Glutamatergic neuron (in vitro differentiated cells): ENCODE measurements at places on chromosomes 5 and 9. TPM values are rescaled to one million over a fixed set of nuclear protein-coding genes. Genes with fewer than 3 reads are reported as not detected.

IRX1 gene
- 69.3 TPM for total RNA-seq

DNA sequence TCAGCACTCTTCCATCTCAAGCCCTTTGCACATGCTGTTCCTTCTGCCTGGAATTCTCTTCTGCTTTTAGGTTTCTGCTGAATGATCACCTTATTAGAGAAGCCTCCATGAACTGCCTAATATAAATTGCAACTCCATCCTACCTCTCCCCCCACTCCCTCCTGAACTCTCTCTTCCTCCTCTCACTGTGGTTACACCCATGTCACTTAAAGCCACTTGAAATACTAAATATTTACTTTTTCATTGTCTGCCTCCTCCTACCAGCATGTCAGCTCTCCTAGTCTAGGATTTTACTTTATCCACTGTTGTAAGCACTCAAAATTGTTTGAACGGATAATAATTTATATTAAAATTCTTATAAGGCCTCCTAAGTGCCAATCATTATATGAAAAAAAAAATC, 43.8 kb downstream of the ACTL7B start:
- DNase-seq = no peak

REEP2 gene
- total RNA-seq = 232 TPM

DNA sequence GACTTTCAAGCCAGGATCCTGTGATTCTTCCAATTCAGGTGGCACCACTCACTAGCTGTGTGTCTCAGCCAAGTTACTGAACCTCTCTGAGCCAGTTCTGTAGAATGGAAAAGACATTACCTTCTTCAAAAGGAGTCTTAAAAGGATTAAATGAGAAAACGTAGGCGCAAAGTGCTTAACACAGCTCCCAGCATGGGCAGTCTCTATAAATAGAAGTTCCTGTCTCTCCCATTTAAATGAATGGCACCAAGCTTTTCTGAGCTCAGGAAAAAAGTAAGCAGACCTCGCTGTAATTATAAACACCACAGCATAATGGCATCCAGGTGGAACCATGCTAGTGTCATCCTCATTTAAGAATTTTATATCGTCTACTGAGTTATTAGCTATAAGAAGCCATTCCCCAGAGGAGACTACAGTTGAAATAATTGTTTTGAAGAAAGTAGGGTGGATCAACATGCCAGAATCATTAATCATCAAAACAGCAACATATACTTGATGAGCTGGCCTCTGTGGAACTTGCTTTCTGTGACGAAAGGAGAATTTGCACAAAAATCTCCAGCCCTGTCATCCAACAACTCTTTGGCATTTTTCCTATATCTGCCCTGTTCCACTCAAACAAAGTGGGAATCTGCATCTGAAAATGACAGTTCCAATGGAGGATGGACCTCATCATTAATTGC, 188.9 kb downstream of the SPOCK1 start:
- no peak for DNase-seq

DNA sequence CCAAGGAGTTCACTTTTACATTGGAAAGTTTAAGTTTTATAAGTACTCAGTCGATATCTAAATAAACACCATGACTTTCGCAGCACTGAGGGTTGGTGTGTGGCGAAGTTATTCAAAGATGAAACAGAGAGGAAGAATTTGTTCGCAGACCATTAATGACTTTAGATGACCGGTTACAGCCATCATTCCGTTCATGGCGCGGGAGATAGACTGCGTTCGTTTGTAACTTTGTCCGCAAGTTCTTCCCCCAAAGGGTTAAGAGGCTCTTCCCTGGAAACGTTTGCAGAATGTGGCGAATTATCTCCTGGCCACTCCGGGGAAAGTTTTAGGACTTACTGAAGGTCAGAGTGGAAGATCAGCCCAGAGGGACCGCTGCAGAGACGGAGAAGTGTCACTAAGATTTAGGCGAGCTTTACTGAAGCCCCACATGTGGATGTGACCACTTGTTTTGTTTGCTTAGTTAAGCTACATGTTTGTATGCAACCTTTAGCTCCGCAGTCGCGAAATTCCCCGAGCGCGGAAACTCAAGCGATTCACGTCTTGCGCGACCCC, 2.2 kb upstream of the FOXD1 start:
- DNase-seq = no peak

GRCh38 chr5:609506-609905, 2.6 kb upstream of the CEP72 start:
- no peak for DNase-seq

DNA sequence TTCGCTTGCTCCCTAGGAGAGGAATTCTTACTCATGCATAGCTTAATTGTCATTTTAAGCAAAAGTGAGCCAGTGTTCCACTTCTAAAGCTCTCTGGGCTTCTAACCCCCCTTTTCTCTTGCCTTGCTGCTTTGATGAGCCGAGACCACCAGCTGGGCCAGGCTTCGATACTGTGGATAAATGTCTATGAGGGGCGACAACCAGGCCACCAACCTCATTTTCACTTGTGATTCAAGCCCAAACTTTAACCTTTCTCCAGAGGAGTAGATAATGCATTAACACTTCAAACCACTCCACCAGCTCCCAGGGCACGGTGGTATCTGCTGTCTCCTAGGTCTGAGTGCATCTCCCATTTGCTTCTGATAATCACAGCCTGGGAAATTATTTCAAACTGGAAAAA, 205.6 kb downstream of the PSAT1 start:
- DNase-seq = no peak

GRCh38 chr5:36656556-36656955, 50.1 kb downstream of the SLC1A3 start:
- no peak for DNase-seq

DNA sequence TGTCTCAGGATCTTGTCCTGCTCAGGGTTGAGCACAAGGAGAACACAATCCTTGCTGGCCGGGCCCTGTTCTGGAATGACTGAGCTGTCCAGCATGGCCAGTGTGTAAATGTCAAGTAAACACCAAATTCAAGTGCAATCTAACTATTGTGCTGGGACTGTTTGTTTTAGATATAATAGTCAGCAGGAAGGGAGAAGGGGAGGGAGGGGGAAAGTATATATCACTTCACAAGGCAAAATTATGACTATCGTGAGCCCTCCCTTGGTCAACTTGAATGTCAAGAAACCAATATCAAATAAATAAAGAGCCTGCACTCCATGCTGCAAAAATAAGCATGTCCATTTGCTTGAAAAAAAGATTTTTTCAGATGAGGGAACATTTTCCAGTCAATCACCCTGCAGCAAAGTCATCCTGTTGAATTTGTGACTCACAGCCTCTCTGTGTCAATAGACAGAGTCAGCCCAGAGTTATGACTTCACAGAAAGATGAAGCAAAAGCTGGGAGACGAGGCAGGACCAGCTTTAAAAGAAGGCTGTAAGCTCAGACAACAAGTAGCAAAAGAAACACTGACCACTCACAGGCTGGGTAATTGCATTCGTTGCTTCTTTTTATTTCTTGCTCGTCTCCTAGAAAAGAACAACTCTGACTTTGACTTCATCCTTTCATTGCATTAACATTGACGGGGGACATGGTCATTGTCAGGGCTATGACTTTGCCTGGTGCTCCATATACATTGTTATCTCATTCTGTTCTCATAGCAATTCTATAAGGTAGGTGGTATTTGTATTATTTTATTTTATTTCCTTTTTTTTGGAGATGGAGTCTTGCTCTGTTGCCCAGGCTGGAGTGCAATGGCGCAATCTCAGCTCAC, 15.3 kb upstream of the KLF4 start:
- no peak for DNase-seq

GRCh38 chr5:136053336-136054141, 24.8 kb downstream of the TGFBI start:
- no peak for DNase-seq

DNA sequence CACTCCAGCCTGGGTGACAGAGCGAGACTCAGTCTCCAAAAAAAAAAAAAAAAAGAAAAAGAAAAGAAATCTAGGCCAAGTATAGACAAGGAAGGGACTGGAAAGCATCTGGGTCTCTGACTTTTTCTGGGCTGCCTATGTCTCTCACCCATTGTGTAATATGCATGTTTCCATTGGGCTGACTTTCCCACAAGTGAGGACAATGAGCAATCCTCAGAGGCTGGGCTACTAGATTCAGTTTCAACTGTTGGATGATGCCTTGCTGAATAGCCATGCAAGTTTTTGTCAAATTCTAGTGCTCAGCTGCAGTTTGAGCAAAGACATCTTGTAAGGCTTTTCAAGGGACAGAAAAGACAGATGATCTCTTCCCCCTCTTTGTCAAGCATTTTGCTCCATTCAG, 82.1 kb downstream of the PHAX start:
- DNase-seq = no peak

DNA sequence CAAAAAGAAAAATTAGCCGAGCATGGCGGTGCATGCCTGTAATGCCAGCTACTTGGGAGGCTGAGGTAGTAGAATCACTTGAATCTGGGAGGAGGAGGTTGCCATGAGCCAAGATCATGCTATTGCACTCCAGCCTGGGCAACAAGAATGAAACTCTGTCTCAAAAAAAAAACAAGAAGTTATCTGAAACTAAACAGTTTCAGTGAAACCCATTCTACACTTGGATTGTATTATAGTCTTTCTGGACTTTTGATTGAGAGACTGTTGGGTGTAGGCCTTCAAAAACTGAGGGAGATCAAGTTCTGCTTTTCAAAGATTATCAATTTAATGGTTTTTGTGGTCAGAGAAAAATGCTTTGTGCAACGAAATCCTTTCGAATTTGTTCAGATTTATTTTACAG, 34.6 kb upstream of the SPINK5 start:
- DNase-seq = no peak

- no peak for DNase-seq
Observed at GRCh38 chr5:162221910-162222309, 154.3 kb downstream of the GABRG2 start.

DNA sequence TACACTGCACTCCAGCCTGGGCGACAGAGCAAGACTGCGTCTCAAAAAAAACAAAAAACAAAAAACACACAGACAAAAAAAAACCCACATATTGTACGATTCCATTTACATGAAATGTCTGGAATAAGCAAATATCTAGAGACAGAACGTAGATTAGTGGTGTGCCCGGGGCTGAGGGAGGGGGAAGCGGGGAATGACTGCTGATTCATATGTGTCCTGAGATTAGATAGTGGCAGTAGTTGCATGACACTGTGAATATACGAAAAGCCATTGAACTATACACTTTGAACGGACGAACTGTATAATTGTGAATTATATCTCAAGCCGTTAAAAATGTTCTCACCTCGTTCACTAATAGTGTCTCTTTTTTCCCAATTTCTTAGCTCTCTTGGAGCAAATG, 23.9 kb downstream of the FGF1 start:
- DNase-seq = no peak

GRCh38 chr5:179257176-179257682, 88.0 kb downstream of the ADAMTS2 start:
- DNase-seq = no peak

HSPA4 gene
- 96.6 TPM for total RNA-seq

DNA sequence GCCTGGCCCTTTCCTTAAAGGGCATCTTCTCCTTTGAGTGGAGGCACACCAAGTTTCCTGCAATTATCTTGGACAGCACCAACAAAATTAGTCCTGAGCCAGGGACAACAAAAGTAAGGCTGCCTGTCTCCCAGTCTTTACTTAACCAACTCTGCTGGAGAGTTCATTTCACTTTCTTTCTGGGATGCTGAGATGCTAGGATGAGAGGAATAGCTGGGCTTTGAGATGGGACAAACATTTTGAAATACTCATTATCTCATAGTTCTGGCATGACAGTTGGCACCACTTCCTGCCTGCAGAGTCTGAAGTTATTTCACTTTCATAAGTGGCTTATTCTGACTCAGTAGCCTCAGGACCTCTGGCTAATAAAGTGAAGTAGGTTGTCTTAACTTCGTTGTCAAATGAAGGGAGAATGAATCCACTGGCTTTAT, 157.0 kb downstream of the C9orf152 start:
- no peak for DNase-seq

DNA sequence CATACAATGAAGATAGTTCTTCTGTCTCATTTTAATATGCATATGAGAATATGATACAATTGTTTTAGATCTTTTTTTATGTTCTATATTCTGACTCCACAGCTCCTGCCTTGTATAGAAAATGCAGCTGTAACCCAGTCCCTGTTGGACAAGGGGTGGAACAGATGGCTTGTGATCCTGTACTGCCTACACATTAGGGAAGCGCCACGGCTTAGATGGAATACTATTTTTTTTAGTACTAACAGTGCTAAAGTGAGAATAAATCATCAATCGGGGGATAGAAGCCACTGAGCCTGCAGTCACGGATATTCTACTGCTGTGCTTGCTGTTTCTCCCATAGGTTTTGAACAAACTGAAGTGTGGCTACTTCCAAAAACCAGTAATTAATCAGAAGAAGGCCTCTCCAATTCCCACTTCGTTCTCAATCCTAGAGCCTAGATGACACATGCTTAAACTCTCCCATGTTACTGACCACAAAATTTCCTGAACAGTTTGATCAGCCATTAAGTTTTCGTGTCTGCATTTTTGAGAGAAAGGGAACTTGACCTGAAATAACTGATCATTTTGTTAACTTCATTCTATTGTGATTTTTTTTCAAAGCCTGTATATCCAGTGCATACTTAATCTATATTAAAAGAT, 150.3 kb downstream of the CDH18 start:
- DNase-seq = no peak

- DNase-seq = no peak
Observed at GRCh38 chr5:62592558-62592957, 13.9 kb downstream of the LRRC70 start.

DNA sequence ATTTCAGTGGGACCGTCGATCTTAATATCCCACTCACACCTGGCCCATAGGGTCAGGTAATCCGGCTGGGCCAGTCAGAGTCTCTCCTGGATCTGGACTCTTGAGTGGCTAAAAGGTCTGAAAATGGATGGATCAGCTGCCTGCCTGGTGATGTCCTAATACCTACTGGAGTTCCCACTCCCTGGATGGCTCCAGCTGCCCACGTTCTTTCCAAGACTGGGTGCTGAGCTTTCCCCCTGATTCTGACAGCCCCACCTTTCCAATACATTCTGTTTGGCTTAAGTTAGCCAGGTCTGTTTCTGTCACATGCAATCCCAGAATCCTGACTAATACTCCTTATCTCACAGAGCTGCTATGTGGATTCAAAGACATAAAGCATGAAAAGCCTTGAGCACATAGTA, 10.2 kb downstream of the SH3PXD2B start:
- DNase-seq = no peak

GRCh38 chr9:24257726-24258125, 288.0 kb downstream of the IZUMO3 start:
- DNase-seq = peak; percentile 15

DNA sequence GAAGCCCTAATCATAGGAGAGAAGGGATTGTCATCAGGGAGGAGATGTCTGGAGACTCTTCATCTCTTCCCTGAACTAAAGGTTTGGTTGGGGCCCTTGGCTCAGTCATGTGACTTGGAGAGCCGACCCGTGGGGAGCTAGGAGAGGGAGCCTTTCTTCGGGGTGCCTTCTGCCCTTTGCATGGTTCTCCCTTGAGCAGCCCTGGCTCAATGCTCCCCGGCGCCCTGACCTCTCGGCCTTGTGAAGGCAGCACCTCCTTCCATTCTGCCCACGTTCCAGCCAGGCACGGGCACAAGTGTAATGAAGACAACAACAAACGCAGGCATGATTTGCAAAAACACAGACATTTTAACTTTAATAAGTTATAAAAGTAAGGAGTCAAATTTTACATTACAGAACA, 50.4 kb downstream of the ZNF354C start:
- no peak for DNase-seq

- no peak for DNase-seq
Observed at GRCh38 chr5:113909782-113910181, 396.3 kb downstream of the YTHDC2 start.
